Muscle of back (tissue), 13 donors: ENCODE measurements at places on chromosomes 11 and 22. TPM values are rescaled to one million over a fixed set of nuclear protein-coding genes. Genes with fewer than 3 reads are reported as not detected.

SUSD2 gene
- polyA plus RNA-seq = 0.87 TPM

GAL3ST3 gene
- polyA plus RNA-seq = 0.29 TPM

DRD4 gene
- 0.25 TPM for polyA plus RNA-seq

KRTAP5-4 gene
- not detected for polyA plus RNA-seq

DEFB131B gene
- polyA plus RNA-seq = not detected

IGSF22 gene
- 7.2 TPM for polyA plus RNA-seq

NUDT8 gene
- polyA plus RNA-seq = 4.3 TPM

SLC37A2 gene
- polyA plus RNA-seq = 3.0 TPM

IFITM1 gene
- 16.9 TPM for polyA plus RNA-seq

DNA sequence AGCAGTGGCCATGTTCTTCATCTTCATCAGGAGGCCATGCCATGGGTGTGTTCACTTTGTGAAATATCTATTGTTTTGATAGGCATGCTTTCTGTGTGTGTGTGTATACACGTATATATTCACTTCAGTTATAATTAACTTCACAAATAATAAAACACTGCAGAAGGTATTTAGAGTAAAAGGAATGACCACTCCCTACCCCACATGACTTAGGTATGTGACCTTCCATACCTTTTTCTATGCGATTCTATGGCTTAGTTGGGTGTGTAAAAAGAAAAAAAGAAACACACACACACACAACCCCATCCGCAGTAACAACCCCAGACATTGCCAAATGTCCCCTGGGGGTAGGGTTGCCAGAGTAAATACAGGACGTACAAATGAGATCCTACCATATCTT is 72.0 kb downstream of the CYTH4 start:
- no peak for DNase-seq

GRCh38 chr11:6746086-6746618 is 25.6 kb downstream of the OR2AG2 start:
- no peak for DNase-seq

DNA sequence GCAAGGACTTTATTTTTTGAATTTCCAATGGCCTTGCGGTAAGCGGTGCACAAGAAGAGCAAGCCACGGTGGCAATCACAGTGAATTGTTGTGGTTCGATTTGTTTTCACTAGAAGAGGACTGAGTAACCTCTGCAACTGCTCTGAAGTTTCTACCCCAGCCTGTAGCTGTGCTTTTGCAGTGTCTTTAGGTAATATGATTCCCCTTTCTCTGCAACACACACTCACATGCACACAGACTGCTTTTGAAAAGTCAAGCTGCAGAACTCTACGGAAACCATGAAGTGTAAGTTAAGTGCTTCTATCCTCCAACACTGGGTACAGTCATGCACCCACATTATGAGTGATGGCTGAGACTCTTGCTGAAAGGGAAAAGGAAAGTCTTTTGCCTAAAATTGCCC is 38.4 kb downstream of the CD44 start:
- DNase-seq = no peak

DNA sequence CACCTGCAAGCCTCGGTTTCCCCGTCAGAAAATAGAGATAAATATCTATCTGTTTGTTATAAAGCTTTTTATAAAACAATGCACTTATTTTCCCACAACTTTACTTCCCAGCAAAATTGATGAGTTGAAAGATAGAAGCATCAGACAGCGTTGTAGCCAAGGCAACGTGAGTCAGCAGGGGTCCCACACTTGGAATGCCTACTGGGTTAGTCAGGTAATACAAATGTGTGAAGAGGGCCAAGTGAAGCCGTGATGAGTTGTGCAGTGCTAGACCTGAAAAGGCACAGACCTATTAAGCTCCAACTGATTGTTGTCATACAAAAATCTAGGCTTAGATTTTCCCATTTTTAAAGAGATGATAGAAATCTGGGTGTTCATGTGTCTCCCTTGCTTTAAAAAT is 118.7 kb downstream of the PGR start:
- DNase-seq = no peak

- no peak for DNase-seq
Observed at GRCh38 chr11:26839911-26840698, 118.2 kb upstream of the SLC5A12 start.

DNA sequence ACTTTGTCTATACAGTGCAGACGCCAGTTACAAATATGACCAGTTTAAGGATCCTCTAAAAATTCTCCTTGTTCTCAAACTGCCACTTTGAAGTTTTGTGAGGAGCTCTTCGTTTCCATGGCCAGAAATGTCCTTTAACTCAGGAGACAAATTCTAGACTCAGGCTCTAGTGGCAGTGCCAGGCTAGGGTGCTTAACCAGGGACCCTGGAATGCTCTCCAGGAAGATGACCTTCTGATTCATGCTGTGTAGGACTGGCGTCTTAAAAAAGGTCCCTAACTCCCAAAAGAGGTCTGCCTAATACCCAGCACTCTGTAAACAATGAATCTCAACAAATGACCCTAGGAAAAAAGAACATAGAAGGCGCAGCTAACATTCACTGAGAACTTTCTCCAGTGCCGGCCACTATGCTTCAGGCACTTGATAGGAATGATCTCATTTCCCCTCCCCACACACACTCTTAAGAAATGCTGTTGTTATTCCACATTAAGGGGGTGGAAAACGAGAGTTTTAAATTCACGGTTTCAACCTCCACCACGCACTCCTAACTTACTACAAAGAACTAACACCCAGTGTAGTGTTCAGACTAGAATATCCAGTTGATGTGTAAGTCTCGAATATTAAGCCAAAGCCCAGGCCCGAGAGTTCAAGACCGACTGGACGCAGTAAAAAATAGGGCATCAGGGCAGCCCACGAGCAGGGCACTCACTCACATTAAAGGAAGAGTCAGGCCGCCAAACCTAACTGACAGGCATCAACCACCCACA is 747 bp downstream of the NXF1 start:
- peak; percentile 9 for DNase-seq

DNA sequence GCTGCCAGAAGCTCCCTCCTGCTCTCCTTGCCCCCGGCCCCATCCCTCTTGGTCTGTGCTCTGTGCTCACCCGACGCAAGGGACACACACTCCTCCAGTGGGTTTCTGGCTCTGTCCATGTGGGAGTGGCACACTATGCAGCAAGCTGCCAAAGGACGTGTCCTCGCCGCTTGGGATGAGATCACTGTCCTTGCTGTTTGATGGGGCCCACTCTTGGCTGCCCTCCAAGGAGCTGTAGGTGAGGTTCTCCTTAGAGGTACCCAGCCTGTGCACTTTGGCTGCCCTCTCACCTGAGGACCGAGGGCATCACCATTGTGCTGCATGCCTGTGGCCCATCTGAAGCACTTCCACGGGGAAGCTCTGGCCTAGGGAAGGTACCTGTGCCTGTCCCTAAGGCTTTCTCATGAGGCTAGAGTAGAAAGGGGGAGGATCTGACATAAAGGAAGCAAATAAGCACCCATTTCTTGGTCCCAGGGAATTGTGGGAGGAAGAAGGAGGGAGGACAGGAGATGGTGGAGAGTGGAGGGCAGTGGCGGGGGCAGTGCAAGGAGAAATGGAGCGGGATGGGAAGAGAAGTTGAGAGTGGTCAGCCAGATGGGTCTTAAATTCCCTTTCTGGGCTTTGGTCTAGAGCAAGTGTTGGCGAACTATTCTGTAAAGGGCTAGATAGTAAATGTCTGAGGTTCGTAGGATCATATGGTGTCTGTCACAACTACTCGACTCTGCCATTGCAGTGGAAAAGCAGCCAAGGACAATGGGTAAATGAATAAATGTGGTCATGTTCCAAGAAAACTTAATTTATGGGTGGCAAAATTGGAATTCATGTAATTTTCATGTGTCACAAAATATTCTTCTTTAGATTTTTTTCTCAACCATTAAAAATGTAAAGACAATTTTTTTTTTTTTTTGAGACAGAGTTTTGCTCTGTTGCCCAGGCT is 47.0 kb upstream of the AMPD3 start:
- no peak for DNase-seq

DNA sequence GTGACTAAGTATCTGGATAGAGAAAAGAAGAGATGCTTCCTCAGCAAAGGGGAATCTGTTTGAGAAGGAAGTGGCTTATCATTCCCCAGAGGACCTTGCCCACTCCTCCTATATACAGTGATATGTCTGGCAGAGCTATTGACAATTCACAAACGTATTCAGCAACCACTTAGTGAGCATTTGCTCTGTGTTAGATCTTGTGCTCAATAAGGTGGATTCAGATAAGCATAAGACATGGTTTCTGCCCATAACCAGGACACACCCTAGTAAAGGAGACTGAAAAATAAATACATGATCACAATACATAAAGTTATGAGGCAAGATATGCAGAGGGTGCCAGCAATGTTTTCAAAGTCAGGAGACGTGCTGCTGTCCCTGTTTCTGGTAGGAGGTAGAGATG is 1.4 kb downstream of the TMEM9B start:
- no peak for DNase-seq

- DNase-seq = no peak
Observed at GRCh38 chr22:24133187-24133965, 47.9 kb upstream of the SUSD2 start.

GRCh38 chr11:40253166-40253565 is 1206.3 kb downstream of the LRRC4C start:
- DNase-seq = no peak

- no peak for DNase-seq
Observed at GRCh38 chr22:47283616-47284270, 521.3 kb downstream of the TBC1D22A start.

- DNase-seq = no peak
Observed at GRCh38 chr11:12685229-12685628, 11.0 kb downstream of the TEAD1 start.

- no peak for DNase-seq
Observed at GRCh38 chr11:73907191-73907590, 30.4 kb downstream of the PAAF1 start.

GRCh38 chr11:1158681-1159487 is 1.1 kb downstream of the MUC5AC start:
- no peak for DNase-seq

DNA sequence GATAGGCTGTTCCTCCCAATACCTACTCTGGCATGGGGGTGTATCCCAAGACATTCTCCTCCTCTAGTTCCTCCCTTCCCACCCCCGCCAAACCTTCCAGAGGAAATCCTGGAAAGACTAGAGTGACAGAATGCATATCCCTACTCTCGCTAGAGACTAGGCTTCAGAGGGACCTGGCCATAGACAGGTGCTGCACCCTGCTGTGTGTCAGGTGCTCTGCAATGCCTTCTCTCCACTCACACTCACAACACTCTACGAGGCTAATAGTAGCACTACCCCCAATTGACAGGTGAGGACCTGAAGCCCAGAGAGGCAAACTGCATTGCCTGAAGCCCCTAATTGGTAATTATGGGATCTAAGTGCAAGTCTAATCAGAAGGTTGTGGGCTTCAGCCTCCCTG is 46.2 kb upstream of the LMO1 start:
- no peak for DNase-seq

DNA sequence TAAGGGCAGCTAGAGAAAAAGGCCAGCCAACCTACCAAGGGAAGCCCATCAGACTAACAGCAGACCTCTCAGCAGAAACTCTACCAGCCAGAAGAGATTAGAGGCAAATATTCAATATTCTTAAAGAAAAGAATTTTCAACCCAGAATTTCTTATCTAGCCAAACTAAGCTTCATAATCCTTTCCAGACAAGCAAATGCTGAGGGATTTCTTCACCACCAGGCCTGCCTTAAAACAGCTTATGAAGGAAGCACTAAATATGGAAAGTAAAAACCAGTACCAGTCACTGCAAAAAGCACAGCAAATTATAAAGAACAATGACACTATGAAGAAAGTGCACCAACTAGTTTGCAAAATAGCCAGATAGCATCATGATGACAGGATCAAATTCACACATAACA is 30.6 kb upstream of the CASP12 start:
- DNase-seq = no peak

- no peak for DNase-seq
Observed at GRCh38 chr11:88051396-88051795, 123.8 kb downstream of the RAB38 start.

- DNase-seq = no peak
Observed at GRCh38 chr11:124605719-124606118, 5.5 kb upstream of the PANX3 start.
